ENCODE measurements at places on chromosomes 11 and 22.

DNA sequence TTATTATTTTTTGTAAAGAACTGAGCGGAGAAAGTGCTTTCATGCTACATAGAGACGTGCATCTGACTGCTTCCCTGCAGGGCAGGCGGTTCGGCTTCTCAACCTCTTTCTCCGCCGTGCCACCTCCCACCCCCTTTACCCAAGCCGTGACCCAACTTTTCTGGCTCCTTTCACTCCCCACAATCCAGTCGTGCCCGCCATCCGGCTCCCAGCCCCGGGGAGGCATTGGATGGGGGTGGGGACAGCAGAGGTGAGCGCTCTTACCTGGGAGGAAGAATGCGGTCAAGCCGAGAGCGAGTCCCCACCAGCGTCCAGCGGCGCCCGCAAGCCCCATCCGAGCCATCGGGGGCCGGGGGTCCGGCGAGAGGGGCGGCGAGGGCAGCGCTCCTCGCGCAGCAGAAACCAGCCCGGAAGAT lies 781 bp downstream of the NECTIN1 start:
- no peak for DNase-seq

DNA sequence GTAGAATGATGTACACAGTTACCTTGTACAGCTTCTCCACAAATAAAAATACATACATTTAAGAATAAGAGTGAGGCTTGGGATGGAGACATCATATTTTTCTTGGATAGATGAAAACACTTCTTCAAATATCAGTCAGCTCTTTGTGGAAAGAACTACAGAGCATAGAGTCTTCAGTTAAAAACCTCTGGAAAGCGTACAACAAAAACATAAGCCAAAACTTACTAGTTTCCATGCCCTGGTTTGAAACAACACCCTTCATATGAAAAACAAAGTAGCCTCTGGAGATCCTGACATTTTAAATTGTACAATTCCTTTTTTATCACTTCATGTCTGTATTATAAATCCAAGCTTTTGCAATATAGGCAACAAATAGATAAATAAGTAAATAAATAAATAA lies 7.0 kb upstream of the CEP126 start:
- no peak for DNase-seq

- DNase-seq = no peak
Observed at GRCh38 chr11:60703374-60703773, 4.0 kb downstream of the MS4A8 start.

DNA sequence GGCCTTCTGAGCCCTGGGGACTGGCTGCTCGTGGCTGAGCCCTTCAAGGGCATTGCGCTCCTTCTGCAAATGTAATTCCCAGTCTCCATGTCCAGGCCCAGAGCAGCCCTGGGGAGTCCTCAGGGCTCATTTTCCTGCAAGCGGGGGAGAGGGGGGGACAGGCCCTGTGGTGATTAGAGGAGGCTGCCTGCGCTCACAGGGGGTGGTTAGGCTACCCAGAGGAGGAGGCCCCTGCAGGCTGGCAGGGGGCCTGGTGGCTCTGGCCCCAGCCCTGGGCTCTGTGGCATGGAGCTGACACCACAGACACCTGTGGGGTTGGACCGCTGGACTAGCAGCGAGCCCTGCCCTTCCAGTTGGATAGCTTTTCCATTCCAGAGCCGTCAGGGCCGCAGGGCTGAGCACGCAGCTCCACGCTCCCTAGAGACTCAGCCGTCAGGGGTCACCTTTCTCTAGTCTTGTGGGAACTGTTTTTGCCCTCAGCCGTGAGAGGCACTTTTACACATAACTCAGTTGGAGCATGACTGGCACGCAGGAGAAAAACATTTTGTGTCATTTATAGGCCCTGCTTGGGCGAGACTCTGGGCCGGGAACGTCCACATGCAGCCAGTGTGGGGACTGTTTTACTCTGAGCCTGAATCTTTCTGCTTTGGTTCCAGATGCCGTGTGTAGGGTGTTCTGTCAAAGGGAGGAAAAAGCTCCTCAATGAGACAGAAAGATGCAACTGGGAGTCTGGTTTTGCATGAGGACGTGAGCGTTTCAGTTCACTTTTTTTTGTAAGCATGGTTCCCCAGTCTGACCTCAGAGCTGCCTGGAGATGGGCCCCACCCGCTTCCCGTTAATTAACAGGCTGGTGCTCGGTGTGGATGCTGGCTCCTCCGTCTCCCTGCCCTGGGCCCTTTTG lies 58.1 kb downstream of the LRP5 start:
- no peak for DNase-seq

DNA sequence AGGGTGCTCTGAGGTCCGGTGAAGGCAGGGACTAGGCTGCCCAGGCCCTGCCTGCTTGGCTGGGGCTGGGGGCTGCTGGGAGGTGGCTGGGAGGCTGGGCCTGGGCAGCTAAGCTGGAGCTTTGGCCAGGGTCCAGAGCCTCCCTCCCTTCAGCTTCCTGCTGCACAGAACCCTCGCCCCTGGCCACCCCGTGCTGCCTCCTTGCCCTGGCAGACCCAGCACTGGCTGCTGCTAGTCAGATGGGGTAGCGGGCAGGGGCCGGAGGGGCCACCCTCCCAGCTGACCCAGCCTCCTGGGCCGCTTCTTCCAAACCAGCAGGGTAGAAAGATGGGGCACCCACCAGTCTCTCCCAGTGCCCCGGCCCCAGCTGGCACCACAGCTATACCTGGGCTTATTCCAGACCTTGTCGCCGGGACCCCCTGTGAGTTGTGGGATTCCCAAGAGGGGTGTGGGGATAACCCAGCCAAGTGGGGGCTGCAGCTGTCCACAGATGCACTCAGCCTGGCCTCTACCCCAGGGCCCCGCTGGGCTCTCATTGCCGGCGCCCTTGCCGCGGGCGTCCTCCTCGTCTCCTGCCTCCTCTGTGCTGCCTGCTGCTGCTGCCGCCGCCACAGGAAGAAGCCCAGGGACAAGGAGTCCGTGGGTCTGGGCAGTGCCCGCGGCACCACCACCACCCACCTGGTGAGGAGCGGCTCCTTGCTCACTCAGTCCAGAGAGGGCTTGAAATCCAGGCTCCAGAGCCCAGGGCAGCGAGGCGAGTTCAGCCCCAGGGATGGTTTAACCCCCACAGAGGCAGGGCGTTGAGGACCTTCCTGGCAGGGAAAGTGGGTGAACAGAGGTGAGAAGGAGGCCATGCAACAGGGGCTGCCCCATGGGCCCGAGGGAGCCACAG lies at the start of gene SYT8:
Gene SYT8, plus strand, starts transcription at position 212 of the 892 bp plus-strand sequence. Its CDS starts 116 bp downstream, at position 328.
- no peak for DNase-seq

GRCh38 chr11:76314741-76315090 lies 66.2 kb downstream of the THAP12 start:
- DNase-seq = no peak

- DNase-seq = no peak
Observed at GRCh38 chr11:121159741-121160140, 58.7 kb downstream of the TECTA start.

GRCh38 chr22:45845076-45845487 lies 131.9 kb downstream of the WNT7B start:
- DNase-seq = no peak

- DNase-seq = no peak
Observed at GRCh38 chr22:48737461-48738203, 1090.0 kb downstream of the BRD1 start.

Data from DND-41 (cell line).